ENCODE measurements at places on chromosomes 5 and 9. TPM values are rescaled to one million over a fixed set of nuclear protein-coding genes. Genes with fewer than 3 reads are reported as not detected.

- DNase-seq: no peak
These were observed 887.0 kb downstream of the NR2F1-AS1 start for GRCh38 chr5:92694067-92694466.

DNA sequence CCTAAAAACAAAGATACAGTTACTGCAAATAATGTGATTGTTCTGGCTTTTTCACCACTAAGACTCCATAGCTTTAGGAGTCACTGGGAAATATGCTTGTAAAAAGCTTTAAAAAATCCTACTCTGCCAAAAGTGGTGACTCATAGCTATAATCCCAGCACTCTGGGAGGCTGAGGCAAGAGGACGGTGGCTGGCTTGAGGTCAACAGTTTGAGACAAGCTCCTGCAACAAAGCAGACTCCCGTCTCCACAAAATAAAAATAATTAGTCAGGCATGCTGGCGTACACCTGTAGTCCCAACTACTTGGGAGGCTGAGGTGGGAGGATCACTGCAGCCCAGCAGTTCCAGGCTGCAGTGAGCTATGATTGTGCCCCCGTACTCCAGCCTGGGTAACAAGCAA lies 406.4 kb downstream of the HTR1A start:
- DNase-seq: no peak

GRCh38 chr9:113309204-113309813 lies 6.1 kb upstream of the RNF183 start:
- peak; percentile 49 for DNase-seq

PCDHA8 gene
- total RNA-seq: 0.05 TPM

NANS gene
- 75.5 TPM for total RNA-seq
